ENCODE measurements at places on chromosomes 5 and 9.

- DNase-seq: no peak
Observed at GRCh38 chr5:11104651-11105112, 343.6 kb upstream of the DAP start.

DNA sequence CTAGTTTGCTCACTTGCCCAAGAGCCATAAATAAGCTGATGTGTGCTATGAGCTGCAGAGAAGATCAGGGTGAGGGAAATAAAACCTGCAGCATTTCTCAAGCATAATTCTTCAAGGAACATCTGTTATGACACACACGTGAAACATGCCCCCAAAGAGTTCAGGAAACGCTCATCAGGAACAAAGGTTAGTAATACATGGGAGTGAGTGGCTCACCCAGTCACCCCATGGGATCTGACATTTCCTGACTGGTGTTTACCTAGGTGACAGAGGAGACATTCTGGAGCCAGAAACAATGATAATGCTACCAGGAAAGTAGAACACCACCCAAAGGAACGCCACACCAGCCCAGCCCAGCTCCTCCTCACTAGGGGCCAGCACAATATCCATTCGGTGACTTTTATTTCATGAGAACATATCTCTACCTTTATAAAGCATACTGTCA is 66.0 kb downstream of the FRMD3 start:
- no peak for DNase-seq

DNA sequence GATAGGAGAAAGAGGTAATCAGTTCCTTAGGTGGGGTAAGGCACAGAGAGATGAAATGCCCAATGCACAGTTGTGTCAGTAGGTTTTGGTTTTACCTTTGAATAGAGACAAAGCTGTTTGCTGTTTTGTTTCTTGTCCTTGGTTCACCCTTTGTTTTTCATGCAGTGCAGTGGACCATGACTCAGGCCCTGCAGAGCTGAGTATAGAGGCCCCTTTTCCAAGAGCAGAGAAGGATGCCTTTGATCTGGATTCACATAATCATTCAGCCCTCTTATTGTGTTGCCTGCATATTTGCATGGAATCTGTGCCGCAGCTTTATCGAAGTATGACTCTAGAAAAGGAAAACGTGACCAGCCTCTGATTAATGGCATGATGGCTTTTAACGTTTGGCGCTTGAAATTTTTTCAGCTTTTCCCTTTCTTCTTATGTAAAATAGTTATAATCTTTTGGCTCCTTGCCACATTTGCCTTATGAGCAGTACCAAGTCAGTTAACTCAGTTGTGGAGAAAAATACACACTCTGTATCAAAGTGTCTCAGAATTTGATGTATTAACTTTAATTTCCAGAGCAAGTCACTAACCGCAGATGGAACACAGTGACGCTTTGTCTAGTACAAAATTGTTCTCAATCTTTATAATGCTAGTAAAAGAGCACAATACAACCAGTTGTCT is 197.6 kb downstream of the KDM4C start:
- DNase-seq: no peak

DNA sequence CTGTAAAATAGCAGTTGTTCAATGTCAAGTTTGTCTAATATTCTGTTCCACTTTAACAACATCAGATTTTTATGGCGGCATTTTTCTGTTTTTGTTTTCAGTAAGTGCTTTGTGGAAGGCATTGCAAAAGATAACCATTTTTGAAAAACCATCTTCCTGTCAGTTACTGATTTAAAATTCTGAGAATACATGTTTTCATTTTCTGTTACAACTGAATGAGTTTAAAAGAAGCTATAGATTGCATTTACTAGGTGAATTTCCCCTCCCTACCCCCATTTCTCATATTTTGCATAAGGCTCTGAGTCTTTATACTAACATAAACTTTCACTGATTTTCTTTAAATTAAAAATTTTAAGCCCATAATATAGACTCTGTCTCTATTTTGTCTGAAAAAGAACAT is 4.6 kb upstream of the ERAP2 start:
- DNase-seq: no peak

DNA sequence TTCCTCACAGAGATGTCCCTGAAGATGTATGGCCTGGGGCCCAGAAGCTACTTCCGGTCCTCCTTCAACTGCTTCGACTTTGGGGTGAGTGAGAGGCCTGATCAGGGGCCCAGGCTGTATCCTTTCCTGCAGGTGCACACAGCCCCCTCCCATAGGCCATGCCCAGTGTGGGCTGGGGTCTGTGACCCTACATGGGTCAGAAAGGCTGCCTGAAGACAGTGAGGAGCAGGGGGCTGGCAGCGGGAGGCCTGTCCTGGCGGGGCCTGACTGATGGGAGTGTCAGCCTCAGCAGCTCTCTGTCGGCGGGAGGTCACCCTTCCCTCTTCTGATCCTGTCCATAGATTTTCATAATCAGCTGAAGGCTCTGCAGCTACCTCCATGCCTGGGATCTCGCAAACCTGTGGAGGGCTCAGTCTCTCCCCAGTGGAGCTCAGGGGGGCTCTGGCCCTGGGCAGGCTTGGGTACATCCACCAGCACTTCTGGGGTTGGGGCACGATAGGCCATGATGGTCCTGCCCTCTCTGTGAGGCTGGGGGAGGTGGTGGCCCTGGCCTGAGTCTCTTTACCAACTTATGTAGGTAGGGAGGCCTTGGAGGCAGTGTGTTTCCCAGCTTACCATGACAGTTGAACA is 98.5 kb downstream of the CACNA1B start:
- DNase-seq: no peak

- no peak for DNase-seq
Observed at GRCh38 chr5:177329883-177330282, 18.2 kb upstream of the MXD3 start.

- no peak for DNase-seq
Observed at GRCh38 chr9:135468854-135469521, 10.6 kb upstream of the PPP1R26 start.

- DNase-seq: no peak
Observed at GRCh38 chr9:38118862-38119438, 49.9 kb upstream of the SHB start.

GRCh38 chr5:180331647-180331950 is 21.5 kb downstream of the GFPT2 start:
- no peak for DNase-seq

GRCh38 chr5:117679046-117679445 is 1104.4 kb upstream of the SEMA6A start:
- DNase-seq: no peak

GRCh38 chr9:77085416-77085815 is 66.0 kb downstream of the FOXB2 start:
- no peak for DNase-seq

- DNase-seq: no peak
Observed at GRCh38 chr9:83023151-83023550, 39.8 kb downstream of the RASEF start.

DNA sequence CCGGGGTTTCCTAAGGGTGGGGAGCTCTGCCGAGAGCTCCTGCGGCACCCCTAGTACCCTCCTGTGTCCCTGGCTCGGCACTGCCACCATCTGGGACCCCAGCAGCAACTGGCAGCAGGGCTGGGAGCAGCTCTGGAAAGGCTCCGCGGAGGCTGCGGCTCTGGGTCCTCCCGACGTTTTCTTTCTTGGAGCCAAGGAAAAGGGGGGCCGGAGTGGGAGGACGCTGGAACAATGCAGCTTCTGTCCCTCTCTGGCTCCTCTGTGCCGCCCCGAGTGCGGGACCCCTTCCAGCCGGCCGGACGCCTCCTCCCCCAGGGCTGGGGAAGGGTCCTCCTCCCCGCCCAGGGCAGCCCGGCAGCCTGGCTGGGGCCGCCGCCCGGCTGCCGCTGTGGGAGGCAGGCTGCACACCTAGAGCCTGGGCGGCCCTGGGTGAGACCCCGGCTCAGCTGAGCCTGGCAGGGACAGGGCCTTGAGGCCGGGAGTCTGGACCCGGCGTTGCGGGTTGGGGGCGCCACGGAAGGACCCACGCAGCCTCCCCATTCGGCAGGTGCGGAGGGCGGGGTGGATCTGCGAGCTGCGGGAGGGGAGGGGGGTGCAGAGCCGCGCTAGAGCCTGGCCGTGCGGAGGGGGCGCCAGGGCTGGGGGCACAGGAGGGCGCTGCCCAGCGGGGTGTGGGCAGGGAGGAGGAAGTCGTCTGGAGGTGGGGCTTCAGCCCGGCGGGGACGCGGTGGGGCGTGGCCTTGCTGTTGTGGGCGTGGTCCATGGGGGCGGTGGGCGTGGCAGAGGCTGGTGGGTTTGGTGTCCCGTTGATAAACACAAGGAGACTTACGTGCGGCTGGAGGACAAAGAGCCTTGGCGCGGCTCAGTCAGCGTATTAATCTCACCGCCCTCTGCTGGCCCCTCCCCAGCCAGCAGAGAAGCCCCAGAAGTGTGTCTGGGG is 15.1 kb downstream of the GPSM1 start:
- DNase-seq: peak; percentile 77

DNA sequence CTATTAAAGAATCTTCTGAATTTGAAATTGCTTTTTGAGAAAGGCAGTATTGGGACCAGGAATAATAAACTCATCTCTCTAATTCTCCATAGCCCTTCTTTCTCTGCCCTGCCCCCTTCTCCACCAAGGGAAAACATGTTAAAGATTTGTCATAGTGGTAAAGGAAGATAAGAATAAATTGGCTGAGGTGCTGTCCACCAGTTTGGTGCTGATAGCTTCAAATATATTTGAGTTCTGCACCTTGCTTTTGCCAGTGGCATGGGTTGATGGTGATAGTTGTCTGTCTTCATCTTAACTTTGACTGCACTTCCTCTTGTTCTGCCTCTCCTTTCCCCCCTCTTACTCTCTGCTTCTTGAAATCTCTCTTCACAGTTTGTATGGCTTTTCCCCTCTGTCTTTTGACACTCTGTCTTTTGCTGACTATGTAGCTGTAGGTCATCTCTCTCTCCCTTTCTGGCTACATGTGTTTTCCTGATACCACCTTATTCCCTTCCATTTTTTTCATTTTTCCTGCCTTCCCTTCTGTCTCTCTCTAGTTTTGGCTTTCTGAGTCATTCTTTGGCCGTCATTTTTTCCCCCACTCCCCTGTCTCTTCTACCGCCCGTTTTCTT is 56.6 kb downstream of the NDUFS4 start:
- DNase-seq: no peak

- DNase-seq: peak; percentile 42
Observed at GRCh38 chr5:2752059-2752820, 763 bp upstream of the IRX2 start.

DNA sequence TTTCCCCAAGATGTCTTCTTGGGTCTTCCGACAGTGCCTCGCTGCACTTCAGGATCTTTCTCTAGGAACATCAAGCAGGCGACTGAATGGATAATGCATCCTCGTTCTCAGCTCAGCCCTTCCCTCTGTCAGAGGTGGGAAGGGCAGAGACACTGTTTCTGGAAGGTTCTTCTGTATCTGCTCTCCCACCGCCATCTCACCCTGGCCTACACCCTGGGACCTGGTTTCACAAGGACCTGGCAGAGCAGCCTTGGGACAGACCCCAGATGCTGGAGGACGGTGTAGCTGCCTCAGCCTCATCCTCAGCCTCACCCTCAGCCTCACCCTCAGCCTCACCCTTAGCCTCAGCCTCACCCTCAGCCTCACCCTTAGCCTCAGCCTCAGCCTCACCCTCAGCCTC is 18.5 kb downstream of the MRPL36 start:
- DNase-seq: no peak

GRCh38 chr5:140321796-140322195 is 18.9 kb upstream of the PFDN1 start:
- DNase-seq: peak; percentile 27

DNA sequence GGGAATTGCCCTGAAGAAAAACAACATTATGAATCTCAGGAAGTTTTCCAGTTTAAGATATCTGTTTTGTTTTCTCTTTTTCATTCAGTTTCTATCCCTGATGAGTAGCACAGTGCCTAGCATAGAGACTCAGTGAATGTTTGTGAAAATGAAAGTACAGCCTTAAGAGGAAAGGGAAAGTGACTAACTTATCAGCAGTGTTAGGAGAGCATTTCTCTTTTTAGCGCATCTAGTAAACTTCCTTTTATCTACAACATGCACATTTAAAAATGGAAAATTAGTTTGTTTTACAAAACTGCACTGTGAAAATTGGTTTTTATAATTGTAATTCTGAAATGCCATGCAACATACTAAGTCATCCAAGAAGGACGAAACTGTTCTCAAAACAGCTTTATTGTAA is 110.8 kb downstream of the SMARCA2 start:
- DNase-seq: no peak

All from spinal cord (tissue), 10 donors.